ENCODE measurements at places on chromosomes 11 and 22.

- no peak for DNase-seq
These were observed 716 bp downstream of the AMOTL1 start for GRCh38 chr11:94768602-94769541.

GRCh38 chr11:80280737-80281136 lies 839.9 kb upstream of the TENM4 start:
- DNase-seq: no peak

DNA sequence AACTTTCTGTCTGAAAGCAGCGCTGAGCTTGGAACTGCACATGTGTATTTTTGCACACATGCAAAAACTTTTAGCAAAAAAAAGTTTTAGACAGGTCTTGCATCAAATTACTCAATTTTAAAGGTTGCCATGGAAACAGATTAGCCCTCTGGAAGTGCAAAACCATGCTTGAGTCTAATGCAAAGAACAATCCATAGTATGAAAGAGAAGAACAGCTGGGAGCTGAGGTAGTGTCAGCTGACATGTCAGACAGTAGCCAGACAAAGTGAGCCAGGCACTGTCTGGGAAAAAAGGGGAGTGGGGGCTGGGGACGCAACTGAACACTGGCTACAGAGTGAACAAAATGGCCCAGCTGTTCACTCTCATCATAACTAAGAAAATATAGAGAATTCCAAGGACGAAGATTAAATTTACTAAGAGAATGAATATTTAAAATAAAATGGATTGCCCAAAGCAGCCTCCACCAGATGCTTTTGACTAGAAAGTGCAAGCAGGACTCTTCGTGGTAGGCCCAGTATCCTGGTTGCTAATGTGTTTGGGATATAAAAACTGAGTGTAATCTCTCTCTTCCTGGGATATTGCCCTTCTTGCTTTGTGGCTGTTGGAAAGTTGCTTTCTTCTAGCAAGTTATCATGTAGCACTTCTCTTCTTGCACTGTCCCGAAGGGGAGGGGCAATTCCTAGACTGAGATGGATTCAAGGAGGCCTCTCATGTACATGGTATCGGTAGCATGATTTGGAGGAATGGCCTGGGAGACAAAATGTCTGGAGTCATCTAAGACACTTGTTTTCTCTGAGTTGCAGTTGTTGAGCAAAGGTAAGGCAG lies 434.1 kb upstream of the FAT3 start:
- DNase-seq: no peak

- DNase-seq: no peak
These were observed 48.5 kb upstream of the PRDM11 start for GRCh38 chr11:45097721-45098493.

- DNase-seq: no peak
These were observed 28.2 kb upstream of the TOLLIP start for GRCh38 chr11:1337647-1338007.

- DNase-seq: no peak
These were observed 648 bp downstream of the DLG2 start for GRCh38 chr11:85626496-85626895.

DNA sequence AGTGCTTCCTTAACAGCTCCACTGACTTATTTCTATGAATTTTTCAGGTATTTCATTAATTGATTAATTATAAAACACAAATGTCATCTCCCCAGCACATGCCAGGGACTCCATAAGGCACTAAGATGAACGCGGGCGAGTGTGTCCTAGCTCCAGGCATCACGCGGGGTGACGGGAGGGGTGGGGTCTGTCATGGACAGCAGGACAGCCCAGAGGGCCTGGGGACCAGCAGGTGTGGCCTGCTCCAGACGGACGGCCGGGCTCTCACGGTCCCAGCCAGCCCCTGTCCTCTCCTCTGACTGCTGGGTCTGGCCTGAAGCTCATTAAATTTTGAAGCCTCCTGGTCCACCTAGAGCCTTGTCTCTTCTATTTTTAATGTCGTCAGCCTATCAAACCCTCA lies 531.1 kb downstream of the BRD1 start:
- DNase-seq: no peak

GRCh38 chr22:19902245-19902715 lies 39.3 kb upstream of the COMT start:
- DNase-seq: no peak

DNA sequence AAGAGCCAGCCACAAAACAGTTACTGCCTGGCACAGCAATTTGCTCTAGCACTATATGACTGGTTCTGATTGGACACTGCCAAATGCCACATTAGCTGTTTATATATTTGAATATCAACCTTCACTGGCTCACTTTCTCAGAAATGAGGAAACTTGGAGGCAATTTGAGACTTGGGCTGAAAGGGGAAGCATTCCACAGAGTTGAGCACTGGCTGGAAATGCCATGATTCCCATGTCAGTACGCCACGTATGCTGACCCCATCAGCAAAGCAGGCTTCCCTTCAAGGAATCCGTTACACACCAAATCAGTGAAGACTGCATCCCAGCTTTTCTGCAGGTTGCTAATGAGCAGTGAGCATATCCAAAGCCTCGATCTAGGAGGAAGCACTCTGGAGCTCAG lies 34.7 kb downstream of the GALNT18 start:
- DNase-seq: no peak

DNA sequence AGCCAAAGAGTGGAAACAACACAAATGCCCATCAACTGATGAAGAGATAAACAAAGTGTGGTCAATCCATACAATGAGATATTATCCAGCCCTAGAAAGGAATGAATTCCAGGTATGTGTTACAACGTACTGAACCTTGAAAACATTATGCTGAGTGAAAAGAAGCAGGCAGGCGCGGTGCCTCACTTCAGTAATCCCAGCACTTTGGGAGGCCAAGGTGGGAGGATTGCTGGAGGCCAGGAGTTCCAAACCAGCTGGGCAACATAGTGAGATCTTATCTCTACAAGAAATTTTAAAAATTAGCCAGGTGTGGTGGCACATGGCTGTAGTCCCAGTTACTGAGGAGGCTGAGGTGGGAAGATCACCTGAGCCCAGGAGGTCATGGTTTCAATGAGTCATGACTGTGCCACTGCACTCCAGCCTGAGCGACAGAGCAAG lies 24.6 kb upstream of the TESMIN start:
- DNase-seq: no peak

- DNase-seq: no peak
These were observed 69.6 kb downstream of the CDKN1C start for GRCh38 chr11:2815762-2816496.

DNA sequence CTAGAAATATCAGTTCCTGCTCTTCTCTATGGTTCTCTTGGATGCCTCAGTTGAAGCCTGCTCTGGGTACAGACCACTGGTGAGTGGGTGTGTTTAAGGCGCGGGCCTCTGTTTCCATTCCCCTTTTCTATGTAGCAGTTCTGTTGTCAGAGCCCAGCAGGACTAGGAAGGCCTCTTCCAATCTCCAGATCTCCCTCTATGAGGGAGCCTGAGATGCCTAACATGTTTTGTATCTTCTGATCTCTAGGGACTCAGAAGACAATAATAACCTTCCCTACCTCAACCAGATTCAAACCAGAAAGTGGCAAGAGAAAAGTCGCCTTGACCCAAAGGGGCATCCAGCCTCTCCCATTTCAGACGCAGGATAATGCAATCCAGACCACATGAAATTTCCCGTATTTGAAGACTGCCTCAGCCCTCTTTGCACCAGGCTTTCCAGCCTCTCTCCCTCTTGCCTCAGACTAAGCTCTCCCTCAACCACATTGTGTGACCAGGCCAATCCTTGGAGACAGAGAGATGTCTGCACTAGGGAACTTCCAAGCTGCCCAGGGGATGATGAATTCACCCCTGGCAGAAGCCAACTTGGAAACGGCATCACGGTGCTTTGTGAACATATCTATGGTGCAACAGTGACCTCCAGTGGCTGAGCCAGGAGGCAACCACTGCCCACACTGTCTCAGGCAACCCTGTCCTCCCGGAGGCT lies 150.1 kb upstream of the UBASH3B start:
- DNase-seq: peak; percentile 73

GRCh38 chr11:61589961-61590360 lies 9.1 kb upstream of the SYT7 start:
- no peak for DNase-seq

- DNase-seq: no peak
These were observed 31.4 kb downstream of the IGLL1 start for GRCh38 chr22:23548501-23549197.

DNA sequence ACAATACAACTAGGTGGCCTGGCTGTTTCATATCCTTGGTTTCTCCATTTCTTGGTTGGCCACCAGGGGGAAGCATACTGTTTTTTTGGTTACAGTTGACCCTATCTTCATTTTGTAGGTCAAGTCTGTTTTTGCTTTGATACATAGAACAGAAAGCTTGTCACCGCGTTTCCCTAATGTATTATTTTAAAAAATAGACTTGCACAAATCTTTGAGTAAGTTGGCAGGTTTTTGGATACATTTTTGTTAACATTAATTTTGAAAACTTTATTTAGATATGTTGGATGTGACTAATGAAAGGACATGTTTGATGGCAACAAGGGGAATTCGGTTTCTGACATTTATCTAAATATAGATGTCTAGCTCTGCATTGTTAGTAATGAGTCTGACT lies 3.0 kb downstream of the NCR3LG1 start:
- DNase-seq: peak; percentile 55

DNA sequence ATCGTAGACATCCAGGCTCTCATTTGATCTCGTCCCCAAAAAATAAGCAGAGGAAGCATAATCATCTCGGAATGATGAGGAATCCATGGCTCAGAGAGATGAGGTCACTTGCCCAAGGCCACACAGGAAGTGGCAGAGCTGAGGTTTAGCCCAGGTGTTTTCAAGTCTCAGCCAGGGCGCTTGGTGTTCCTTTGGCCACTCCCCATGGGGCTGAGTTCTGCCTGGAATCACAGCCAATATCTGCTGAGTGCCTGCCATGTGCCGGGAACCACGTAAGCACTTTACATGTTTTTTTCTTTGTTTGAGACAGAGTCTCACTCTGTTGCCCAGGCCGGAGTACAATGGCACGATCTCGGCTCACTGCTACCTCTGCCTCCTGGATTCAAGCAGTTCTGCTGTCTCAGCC lies 29.5 kb upstream of the MYH9 start:
- no peak for DNase-seq

DNA sequence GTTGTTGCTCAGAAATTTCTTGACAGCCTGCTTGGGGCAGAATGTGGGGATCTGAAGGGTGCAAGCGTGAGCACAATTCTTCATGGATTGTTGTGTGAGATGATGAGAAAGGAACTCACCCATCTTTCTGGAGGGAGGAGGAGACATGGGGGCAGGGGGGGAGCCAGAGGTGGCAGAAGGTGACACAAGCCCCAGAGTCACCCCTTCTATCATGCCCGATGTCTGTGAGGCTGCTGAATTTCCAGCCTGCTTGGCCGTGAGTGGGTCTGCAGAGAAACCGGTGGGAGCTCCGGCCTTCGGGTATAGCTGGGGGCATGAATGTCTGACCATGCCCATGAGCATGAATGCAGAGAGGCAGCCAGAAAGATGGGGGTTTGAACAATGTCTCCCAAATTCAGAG lies 870.7 kb downstream of the TBC1D22A start:
- no peak for DNase-seq

DNA sequence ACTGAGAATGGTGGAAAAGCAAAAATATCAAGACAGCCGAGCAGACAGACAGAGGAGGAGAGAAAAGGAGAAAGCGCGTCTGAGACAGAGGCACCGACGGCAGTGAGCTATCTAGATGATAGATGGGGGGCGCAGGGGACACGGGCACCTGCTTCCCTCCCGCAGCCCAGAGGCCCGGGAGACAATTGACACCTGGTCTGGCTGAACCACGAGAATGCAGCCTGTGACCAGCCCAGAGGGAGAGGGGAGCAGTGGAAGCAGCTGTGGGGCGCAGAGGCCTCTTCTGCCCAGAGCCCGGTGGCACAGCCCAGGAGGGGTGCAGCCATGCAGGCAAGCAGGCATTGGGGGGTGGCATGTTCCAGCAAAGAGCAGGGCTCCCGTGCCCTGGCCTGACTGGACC lies 48.2 kb downstream of the ELFN2 start:
- DNase-seq: no peak

DNA sequence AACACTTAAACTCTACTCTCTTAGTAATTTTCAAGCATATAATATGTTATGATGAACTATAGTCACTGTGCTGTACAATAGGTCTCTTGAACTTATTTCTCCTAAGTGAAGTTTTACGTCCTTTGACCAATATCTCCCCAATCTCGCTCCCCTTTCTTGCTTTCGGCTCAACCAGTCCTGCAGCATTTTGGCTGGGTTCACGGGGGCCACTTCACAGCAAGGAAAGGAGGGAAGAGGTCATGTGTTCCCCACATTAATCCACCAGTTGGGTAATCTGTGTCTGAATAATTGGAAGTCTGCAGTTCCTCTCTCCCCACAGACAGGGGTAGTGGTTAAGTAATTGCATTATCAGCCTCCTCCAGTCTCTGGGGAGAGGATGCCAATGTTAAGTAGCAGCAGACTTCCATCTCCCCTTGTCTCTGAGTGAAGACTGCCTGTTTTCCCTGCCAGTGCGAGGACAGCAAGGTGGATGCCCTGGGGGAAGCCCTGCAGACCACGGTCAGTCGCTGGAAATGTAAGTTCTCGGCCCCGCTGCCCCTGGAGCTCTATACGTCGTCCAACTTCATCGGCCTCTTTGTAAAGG lies 59.2 kb upstream of the CRTAM start:
- peak; percentile 50 for DNase-seq

GRCh38 chr11:34840736-34841386 lies 75.3 kb downstream of the APIP start:
- peak; percentile 59 for DNase-seq

- peak; percentile 60 for DNase-seq
These were observed 18.6 kb upstream of the SCARF2 start for GRCh38 chr22:20456064-20456721.

GRCh38 chr11:37322333-37323194 lies 724.5 kb upstream of the RAG2 start:
- DNase-seq: no peak

DNA sequence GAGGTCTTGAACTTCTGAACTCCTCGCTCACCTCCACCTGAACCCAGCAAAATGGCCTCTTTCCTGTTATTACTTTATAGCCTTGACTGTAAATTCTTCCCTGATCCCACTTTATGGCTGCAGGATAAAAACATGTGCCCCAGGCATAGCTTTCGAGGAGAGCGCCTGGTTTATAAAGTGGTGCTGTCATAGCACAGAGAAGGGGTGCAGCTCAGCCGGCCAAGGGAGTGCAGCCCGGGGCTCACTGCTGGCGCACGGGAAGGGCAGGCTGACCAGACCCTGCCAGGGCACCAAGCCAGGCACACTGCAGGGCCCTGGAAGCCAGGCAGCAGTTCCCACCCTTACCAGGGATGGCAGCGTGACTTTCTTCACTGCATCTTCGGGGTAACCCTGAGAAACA lies 50.9 kb downstream of the ISX start:
- DNase-seq: no peak

DNA sequence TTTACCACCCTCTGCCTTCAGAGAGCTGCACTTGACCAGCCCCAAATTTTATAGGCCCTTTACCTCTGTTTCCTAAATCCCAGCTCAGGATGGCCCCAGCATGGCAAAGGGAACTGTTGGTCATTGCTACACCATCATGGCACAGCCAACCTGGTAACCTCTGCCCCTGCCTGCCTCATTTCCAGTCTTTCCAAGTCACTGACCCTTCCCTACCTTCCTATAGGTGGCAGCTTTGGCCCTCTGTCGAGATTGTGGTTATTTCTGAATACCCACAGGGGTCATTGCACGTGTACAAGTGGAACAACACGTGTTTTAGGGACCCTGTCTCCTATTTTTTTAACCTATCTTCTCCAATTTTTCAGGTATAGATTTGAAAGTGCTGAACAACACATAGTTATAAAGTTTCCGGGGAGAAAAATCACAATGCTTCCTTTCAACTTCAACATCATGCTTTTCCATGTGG lies 2.8 kb downstream of the GALNT18 start:
- no peak for DNase-seq

Data from CMK (cell line).